Hepatocyte (in vitro differentiated cells): ENCODE measurements at places on chromosomes 4 and X.
A peak's percentile ranks its signal among the peaks of the same experiment; 100 is the strongest.

GRCh38 chr4:54063229-54063628 is 1.2 kb downstream of the CHIC2 start:
- DNase-seq: no peak

DNA sequence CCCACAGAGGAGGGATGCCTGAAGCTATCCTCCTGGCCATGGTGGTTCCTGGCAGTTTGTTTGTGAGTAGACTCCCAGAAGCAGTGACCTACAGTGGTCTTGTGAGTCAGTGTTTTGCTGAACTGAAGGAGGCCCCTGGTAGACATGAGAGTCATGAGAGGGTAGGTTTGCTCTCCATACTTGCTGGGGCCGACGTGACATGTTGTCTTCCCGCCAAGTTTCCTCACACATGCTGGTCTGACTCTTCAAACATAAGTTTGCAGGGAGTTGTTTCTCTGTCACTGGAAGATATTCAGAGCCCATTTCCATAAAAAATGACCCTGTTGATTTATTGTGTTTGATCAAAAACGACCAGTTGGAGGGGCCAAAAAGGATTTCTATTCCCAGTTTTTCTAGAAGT is 131.1 kb upstream of the SCML1 start:
- DNase-seq: no peak

- DNase-seq: peak; percentile 55
Measured at GRCh38 chr4:23368081-23368697, 521.7 kb downstream of the PPARGC1A start.

DNA sequence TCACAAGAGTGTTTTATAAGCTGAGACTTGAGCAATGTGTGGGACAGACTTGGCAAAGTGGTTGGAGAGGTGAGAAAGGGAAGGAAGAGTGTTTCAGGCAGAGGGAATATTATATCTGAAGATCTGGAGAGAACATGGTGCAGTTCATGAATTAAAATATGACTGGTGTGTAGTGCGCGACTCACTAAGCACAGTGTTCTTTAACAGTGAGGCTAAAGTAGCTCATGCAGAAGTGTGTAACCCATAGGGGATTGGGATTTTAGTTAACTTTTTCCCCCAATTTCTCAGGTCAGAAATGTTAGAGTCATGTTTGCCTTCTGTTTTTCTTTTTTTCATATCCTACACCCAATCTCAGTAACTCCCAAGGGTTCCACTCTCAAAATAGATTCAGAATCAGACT is 9.7 kb downstream of the MTHFD2L start:
- no peak for DNase-seq
